Posterior vena cava (tissue), 2 donors: ENCODE measurements at places on chromosomes 5 and 9. TPM values are rescaled to one million over a fixed set of nuclear protein-coding genes. Genes with fewer than 3 reads are reported as not detected.

The ANGPTL2 gene
- total RNA-seq, result 45.7 TPM

DNA sequence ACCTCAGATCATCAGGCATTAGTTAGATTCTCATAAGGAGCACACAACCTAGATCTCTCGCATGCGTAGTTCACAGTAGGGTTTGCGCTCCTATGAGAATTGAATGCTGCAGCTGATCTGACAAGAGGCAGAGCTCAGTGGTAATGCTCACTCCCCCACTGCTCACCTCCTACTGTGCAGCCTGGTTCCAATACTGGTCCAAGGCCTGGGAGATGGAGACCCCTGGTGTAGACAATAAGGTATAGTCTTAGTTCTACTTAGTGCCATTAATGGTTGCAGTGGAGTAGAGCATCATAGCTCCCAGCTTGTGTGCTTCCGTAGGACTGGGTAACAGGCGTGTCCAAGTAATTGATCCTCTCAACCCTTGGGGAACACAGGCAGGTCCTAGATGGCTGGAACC, 70.4 kb upstream of the ANKRD55 start:
- no peak for DNase-seq

- DNase-seq, result no peak
Observed at GRCh38 chr9:116685166-116685565, 1.9 kb upstream of the TRIM32 start.

DNA sequence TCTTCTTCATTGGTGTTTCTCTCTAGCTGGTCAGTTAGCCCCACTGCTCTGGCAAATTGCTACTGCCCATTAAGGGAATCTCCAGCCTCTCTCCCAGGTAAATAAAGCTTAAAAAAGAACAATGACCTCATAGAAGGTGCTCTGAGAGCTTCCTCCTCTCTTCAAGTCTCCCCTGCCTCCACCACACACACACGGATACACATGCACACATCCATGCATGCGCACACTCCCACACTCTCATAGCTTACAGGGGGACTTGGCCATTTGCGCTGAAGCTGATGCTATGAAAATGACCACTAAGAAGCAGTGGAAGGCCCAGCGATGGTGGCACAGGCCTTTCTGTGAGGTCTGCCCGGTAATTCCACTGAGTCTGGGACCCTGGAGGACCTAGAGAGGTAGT, 250.9 kb downstream of the AOPEP start:
- DNase-seq, result no peak

The TXNDC8 gene
- not detected for total RNA-seq

DNA sequence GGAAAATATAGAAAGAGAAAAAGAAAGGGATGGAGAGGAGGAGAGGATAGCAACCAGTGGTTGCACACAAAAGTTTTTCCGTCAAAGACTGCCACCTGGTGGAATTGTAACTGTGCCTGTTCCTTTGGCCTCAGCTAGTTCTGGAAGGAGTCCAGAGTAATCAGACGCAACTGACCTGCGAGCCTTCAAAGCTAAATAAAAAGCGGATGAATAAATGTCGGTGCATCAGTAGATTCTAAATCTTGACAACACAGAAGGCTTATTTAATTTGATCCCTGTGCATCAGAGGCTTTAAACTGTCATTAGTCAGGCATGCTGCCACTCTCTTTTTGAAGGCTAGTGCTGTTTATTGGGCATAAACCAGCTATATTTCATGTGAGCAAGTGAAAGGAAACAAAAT, 132.9 kb upstream of the ACO1 start:
- DNase-seq, result no peak

GRCh38 chr9:103789686-103790085, 304.4 kb upstream of the SMC2 start:
- no peak for DNase-seq

DNA sequence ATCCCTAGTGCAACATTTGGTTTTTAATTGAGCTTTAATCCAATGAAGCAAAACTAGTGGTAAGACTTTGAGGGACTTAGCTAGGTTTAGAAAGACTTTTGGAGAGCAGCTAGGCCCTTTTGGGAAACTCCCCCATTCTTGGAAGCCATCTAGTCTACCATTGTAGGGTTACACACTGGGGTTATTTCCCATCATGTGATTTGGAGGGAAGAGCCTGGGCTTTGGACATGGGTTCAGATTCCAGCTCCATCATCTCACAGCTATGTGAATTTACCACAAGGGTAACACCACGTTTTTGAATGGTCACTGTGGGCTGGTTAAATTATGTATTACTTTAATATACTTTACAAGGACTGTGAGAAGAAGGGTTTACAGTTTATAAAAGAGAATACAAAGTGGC, 18.3 kb upstream of the TNFSF15 start:
- no peak for DNase-seq

The BAAT gene
- total RNA-seq, result not detected

DNA sequence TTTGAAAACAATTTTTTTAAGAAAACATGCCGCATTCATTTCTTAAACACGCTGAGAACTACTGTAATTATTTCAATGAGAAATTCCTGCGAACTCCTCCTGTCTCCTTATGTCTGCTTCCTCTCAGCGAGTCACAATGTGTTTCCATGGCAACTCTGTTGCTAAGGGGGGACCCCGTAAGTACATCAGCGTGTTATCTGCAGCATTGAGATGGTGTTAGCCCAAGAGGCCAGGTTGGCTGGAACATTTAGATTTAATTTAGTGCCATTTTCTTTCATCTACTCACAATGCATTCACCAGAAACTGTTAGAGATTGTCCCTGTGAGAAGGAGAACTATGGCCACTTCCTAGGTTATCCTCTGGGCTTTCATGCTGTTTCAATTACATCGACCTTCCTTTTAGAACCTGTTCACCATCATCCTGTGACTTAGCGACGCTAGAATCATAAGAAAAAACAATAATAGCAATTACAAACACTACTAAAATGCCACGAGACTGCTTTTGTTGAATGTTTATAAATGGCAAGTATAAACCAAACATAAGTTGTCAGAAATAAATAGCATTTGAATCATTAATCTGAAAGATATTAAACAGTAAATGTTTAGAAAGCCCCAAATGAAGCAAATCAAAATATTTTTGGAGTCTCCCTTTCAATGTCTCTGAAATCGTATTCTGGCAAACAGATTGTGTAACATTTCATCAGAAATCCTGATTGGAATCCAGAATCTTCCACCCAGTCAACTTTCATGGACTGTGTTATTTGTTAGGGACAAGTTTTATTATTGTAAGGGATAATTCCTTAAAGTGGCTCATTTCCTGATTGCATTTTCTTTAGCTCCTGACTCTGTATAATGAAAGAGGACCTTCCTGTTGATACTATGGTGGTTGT, 39.7 kb upstream of the SHC3 start:
- DNase-seq, result no peak

DNA sequence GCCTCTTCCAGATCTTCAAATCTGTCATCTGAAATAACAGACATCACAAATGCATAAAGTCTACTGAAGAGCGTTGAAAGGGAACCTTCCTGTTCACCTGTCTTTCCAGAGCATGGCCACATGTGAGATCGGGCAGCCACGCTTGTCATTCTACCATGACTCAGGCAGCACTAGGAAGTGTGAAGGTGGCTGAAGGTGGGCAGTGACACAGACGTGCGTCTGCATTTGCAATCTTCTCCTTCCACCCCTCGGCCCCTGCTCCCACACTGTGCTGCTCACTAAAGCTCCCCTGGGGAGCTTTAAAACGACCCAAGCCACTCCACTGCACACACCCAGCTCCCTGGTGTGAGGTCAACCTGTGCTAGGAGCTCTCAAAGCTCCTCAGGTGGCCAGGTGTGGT, 2.5 kb downstream of the ENTR1 start:
- DNase-seq, result no peak

- no peak for DNase-seq
Observed at GRCh38 chr5:36442796-36443195, 141.1 kb upstream of the RANBP3L start.

GRCh38 chr9:132020272-132020671, 59.4 kb downstream of the MED27 start:
- DNase-seq, result no peak

DNA sequence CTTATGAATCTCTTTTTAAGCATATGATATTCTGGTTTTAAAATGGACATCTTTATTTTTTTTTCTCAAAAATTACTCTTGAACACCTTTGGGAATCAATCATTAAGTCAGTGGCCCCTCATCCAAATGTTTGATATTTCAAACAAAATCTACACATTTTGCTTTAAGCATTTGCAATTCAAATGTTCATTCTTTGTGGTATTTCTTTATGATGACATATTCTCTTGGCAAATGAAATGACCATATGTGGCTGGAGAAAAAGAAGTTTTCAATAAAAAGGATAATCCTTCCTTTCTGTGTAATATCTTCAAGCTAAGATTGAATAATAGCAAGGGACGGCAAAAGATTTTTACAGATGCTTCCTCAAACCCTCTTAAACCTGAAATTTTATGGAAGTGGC, 420.8 kb downstream of the MTRR start:
- no peak for DNase-seq

- DNase-seq, result peak; percentile 62
Observed at GRCh38 chr5:179176571-179177230, 116.5 kb downstream of the ZNF354C start.

- peak; percentile 85 for DNase-seq
Observed at GRCh38 chr5:180070756-180071530, 616 bp downstream of the RNF130 start.

The PBX3 gene
- total RNA-seq, result 54.0 TPM

The CYLC2 gene
- not detected for total RNA-seq

- DNase-seq, result no peak
Observed at GRCh38 chr9:27467486-27467885, 56.6 kb upstream of the IFNK start.

The OTULIN gene
- total RNA-seq, result 24.6 TPM

GRCh38 chr9:113403646-113404045, 2.6 kb upstream of the ALAD start:
- DNase-seq, result no peak

GRCh38 chr9:127731938-127732337, 3.2 kb downstream of the TOR2A start:
- no peak for DNase-seq

DNA sequence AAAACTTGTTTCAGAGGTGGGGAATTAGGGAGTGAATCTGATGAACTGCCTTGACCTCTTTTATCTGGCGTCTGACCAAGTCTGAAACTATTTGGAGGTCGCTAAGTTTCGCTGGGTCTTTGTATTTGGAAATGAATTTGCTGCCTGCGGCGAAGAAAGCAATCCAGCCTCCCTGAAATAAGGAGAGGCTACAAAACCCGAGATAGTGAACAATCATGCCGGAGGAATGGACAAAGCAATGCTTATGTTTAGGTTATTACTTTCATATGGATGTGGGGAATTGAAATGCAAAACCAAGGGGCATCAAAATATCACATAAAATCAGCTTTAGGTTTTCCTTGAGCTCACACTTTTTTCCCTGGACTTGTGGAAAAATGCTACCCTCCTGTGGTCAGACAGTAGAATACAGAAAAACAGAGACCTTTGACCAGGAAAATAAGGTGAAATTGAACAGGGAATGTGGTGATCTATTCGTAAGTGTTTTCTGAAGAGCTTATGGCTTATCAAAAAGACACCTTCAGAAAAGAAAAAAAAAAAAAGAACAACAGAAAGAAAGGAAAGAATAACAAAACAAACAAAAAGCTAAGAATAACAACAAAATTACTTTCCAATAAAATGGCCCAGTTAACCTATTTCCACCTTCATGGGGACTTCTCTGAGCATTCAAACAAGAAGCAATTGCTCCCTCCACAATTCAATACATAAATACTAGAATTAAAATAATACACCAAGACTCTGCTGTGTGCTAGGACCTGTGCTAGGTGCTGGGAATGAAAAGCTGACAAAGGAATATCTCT, 68.6 kb upstream of the DPYSL3 start:
- DNase-seq, result no peak

- no peak for DNase-seq
Observed at GRCh38 chr5:92962752-92963151, 618.3 kb downstream of the NR2F1-AS1 start.

DNA sequence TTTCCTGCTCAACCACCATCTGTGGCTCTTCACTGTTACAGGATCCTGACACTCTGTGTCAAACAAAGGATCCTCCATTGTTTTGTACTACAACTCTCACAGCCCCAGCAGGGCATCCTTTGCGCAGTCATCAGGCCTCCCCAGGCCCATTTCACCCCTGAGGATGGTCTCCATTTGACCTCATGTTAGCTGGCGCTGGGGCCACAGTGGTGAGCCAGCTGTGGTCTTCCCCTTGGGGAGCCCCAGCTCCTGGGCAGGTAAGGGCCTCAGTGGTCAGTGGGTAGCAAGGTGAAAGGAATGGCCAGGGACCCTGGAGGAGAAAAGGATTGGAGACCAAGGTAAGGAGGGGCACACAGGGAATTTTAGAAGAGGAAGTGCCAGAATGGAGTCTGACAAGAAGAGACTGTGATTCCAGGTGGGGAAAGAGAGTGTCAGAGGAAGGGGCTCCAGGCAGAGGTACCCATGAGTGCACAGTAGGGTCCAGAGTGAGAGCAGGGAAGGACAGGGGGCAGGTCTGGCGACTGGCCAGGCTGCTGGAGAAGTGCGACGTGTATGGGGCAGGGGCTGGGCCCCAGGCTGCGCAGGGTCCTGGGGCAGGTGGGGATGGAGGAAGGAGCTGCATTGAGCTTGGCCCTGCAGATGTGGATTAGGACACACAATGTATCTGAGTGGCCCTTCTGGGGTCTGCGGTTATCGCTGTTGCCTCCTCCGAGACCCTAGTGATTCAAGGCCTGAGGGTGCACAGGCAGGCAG, 109.9 kb downstream of the PHF2 start:
- peak; percentile 57 for DNase-seq

DNA sequence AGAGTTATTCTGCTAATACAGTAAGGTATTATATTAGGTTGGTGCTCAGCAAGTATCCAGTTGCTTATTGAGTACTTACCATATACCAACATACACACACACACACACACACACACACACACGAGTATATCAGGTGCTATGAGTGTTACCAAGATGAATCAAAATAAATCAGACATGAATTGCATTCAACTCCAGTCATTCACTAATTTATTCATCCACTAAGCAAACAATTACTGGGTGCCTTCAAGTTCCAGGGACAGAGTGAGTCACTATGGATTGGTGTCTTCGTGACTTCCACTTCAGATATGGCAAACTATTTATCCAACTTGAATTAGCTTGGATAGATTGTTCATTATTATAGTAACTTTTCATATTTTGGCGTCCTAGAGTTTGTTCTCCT, 140.7 kb upstream of the SLC44A1 start:
- DNase-seq, result no peak

- DNase-seq, result no peak
Observed at GRCh38 chr5:149552553-149553160, 1.4 kb upstream of the CSNK1A1 start.

DNA sequence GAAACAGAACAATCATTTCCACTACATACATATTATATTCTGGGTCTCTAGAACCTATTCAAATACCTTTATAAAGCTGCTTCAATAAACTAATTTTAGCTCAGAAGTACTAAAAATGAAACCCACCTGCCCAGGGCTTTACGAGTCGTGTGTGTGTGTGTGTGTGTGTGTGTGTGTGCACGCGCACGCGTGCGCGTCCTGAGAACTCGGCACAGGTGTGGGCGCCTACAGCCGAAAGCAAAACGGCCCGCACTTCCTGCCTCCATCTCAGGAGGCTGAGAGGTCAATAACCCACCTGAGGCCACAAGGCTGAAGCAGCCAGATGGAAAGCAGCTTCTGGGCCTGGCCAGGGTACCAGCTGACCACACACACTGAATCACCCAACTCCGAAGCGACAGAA, 3.0 kb downstream of the CLPTM1L start:
- no peak for DNase-seq
